Psoas muscle (tissue), 8 donors: ENCODE measurements at places on chromosomes 3 and 15.

- H3K27me3 ChIP-seq = no peaks in the 10 kb centered on the region
- no peaks in the 10 kb centered on the region for H3K36me3 ChIP-seq
- DNase-seq = no peak
- no peaks in the 10 kb centered on the region for H3K4me1 ChIP-seq
- no peak overlapping the region for H3K4me3 ChIP-seq
These were observed 49.5 kb downstream of the ARRDC4 start for GRCh38 chr15:98009971-98010370.

DNA sequence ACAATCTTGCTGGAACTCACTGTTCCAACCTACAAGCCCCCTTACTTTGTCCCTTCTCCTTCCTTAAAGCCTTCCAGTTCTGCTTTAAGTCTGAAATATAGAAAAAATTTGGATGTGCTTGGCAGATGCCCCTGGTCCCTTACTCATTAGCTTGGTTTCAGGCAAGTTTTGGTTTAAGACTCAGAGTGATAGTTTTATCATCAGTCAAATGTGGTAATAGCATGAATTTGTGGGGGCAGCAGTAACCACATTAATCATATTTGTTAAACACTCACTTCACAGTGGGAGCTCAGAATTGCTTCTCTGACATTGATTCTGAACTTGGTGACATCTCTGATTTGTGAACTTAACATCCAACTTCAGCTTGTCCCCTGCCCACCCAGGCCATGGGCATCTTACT is 58.3 kb upstream of the ALDH1A3 start:
- DNase-seq = no peak
- H3K4me1 ChIP-seq = no peaks in the 10 kb centered on the region
- no peaks in the 10 kb centered on the region for H3K36me3 ChIP-seq
- peaks cover 5% of the 10 kb centered on the region for H3K27me3 ChIP-seq

- H3K4me3 ChIP-seq = no peak overlapping the region
- DNase-seq = no peak
- no peak overlapping the region for H3K27ac ChIP-seq
- H3K27me3 ChIP-seq = peaks cover 2% of the 10 kb centered on the region
- no peaks in the 10 kb centered on the region for H3K36me3 ChIP-seq
These were observed 399.0 kb upstream of the ARRDC4 start for GRCh38 chr15:97561529-97561928.

DNA sequence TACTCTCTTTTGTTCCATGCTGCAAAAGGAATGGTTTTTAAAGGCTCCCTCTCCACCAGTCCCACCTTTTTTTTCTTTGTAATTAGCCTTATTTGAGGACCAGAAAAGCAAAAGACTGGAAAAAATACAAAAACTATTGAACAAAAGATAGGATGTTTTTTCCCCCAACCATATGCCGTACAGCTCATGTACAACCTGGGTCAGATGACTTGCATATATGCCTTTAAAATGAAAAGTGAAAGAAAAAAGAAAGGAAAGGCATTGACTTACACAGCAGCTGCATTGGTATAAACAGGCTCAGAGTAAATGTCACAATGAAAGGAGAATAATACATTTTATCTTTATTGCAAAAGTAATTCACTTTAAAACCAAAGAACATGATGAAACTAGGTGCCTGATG is 69.5 kb upstream of the CMC1 start:
- H3K27me3 ChIP-seq = no peaks in the 10 kb centered on the region
- H3K36me3 ChIP-seq = no peaks in the 10 kb centered on the region
- DNase-seq = no peak
- no peaks in the 10 kb centered on the region for H3K4me1 ChIP-seq

DNA sequence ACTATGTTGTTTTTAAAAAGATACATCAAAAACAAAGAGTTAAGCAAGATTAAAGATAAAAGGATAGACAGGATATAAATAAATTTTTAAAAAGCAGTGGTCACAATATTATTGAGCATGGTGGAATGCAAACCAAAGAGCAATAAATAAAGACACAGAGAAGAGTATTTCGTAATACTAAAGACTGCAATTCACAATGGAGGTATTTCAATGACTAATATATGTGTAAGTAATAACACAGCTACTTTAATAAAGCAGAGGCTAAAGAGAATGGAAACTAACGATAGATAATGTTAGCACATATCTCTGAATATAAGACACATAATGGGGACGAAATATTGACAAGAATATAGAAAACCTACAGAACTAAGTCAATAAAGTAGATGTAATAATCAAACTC is 219.6 kb downstream of the WDR72 start:
- no peaks in the 10 kb centered on the region for H3K4me1 ChIP-seq
- no peaks in the 10 kb centered on the region for H3K36me3 ChIP-seq
- no peak for DNase-seq
- H3K27me3 ChIP-seq = no peaks in the 10 kb centered on the region

DNA sequence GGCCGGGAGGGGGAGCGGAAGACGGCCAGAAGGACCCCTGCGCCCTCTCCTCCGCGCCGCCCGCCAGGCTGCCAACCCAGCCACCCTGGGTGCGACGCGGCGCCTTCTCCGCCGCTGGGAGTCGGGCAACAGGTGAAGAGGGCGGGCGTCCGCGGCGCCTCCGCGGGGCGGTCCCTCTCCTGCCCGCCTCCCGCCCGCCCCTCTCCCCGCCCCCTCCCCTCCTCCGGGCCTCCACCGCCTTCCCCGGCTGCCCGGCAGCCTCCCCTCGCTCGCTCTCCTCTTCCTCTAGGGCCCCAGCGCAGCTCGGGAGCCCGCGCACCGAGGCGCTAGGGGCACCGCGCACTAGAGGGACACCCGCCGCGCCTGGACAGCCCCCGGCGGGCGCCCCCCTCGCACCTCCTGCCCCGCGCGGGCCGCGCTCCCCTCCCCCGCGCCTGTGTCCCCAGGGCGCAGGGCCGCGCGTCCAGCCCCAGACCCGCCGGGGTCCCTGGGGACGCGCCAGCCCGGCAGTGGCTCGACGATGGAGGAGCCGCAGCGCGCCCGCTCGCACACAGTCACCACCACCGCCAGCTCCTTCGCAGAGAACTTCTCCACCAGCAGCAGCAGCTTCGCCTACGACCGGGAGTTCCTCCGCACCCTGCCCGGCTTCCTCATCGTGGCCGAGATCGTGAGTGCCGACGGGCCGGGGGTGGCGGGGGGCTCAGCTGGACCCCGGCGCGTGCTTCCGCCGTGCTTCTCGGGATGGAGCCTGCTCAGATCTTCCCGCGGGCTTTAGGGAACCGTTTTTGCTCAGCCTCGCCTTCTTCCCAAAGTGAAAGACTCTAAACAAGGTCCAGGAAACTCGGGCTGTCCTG is at the start of gene CMTM8:
TSS of gene CMTM8 (plus strand) at position 228 of the 854 bp plus-strand sequence. CDS start at position 521, 293 bp downstream.
- peak within 1 kb of the TSS; percentile 61 for H3K27ac ChIP-seq
- peak within 1 kb of the TSS; percentile 69 for H3K4me3 ChIP-seq
- peak; percentile 64 for DNase-seq
- peaks cover 42% of the 10 kb centered on the region for H3K27me3 ChIP-seq
- no peaks in the 10 kb centered on the region for H3K4me1 ChIP-seq

GRCh38 chr15:40320931-40321371 is 2.5 kb upstream of the INAFM2 start:
- peaks cover 10% of the 10 kb centered on the region for H3K4me1 ChIP-seq
- peak overlapping the region; percentile 64 for H3K27ac ChIP-seq
- no peak overlapping the region for H3K4me3 ChIP-seq
- H3K27me3 ChIP-seq = no peaks in the 10 kb centered on the region
- no peaks in the 10 kb centered on the region for H3K36me3 ChIP-seq

DNA sequence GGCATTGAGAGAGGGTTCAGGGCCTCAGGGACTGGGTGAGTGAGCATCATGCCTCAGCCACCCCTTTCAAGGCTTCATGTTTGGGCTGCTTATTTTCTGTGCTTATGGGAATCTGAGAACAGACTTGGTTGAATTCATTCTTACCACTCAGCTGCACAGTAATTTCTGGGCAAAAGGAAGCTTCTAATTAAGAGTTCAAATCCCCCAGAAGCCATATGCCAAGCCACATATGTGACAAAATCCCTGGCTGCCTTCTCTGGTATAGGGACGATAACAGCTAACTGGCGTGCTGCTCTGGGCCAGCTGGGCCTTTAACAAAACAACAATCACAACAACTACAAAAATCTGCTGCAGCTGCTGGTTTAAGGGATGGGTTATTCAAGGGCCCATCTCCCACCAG is 181.0 kb upstream of the ANKRD28 start:
- peaks cover 36% of the 10 kb centered on the region for H3K4me1 ChIP-seq
- no peaks in the 10 kb centered on the region for H3K36me3 ChIP-seq
- no peaks in the 10 kb centered on the region for H3K27me3 ChIP-seq
- peak overlapping the region; percentile 9 for H3K27ac ChIP-seq
- DNase-seq = no peak
